ENCODE measurements at places on chromosomes 3 and 15.

- DNase-seq: no peak
These were observed 15.9 kb downstream of the ABHD2 start for GRCh38 chr15:89104172-89104564.

- no peak for DNase-seq
These were observed 619.0 kb downstream of the ROBO1 start for GRCh38 chr3:79148786-79149185.

DNA sequence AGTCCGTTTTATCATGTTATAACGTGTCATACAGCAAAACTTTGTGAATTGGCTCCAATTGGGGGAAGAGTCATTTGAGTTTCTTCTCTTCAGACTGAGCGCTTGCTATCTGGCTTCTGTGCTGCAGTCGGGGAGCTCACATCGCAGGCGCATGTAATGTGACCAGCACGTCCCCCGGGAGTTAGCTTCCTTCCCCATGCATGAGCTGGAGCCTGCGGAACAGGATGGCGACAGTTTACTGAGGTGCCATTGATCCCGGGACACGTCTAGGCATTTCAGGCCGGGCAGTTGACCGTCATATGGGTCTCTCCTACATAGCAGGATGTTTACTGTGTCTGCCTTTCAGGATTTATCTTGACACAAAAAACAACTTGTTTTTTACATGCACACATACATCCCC lies 44.8 kb downstream of the CMTM8 start:
- no peak for DNase-seq

DNA sequence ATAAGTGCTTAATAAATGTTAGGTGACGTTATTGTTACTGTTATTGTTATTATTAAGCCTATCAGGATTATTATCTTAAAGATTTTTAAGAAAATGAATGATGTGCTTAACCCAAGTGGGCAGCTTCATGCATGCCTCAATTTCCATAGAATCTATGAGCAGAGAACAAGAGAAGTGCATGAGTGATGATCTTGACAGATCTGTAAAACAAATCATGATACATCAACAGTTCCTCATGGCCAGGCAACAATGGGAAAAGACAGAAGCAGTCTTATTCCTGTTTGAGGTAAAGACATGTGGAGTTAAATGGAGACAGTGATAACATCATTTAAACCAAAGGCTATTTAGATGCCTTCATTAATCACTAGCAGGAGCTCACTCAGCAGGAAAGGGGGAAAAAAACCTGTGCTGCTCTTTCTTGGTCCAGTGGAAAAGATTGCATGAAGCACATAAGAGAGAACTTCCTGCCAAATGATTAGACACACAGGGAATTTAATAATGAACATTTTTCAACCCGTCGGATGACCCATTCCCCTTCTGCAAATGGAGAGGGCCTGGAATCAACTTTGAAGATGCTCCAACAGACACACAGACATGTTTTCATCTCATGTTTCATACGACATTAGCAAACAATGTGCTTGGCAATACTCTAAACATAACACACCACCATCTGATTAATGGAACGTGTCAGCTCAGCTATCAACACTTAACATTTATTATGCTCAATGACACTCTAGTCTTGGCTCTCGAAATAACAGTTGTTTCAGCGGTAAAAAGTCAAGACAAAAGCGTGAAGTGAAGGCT lies 212.2 kb upstream of the LRRN1 start:
- DNase-seq: no peak

- DNase-seq: no peak
These were observed 36.1 kb upstream of the PLSCR5 start for GRCh38 chr3:146640955-146641867.

DNA sequence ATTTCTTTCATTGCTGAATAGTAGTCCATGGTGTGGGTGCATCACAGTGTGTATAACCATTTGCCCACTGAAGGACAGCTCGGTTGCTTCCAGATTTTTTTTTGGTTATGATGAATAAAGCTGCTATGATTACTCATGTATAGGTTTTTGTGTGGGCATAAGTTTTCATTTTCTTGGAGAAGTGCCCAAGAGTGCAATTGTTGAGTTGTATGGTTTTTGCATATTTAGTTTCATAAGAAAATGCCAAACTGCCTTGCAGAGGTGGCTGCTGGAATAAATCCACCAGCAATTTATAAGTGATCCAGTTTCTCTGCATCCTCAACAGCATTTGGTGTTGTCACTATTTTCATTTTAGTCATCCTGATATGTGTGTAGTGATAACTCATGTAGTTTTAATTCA lies 8.4 kb upstream of the SPESP1 start:
- no peak for DNase-seq

- no peak for DNase-seq
These were observed 13.5 kb downstream of the PTPN23 start for GRCh38 chr3:47394140-47394870.

DNA sequence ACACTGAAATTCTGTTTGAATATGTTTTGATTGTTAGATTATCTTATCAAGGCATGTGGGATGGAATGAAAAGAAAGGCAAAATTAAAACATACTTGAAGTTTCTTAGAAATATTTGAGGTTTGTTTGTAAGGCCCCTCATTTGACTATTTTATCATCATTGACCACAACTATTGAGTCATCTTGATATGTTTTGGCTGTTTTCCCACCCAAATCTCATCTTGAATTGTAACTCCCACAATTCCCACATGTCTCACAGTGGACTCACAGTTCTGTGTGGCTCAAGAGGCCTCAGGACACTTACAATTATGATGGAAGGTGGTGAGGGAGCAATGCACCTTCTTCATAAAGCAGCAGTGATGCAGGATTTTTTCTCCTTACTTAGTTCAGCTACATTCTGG lies 917.1 kb downstream of the PLOD2 start:
- DNase-seq: no peak

- DNase-seq: no peak
These were observed 14.5 kb upstream of the TOP2B start for GRCh38 chr3:25679166-25679565.

Measured in caudate nucleus (tissue), 63 donors.